T-helper 2 cell (primary cell): ENCODE measurements at places on chromosomes 2 and 18.

- no peak for DNase-seq
These were observed 28.1 kb downstream of the CCDC68 start for GRCh38 chr18:54931152-54931551.

- DNase-seq, result no peak
These were observed 62.9 kb downstream of the FHOD3 start for GRCh38 chr18:36360256-36360909.

- DNase-seq, result no peak
These were observed 254.2 kb downstream of the EN1 start for GRCh38 chr2:118593257-118593656.

DNA sequence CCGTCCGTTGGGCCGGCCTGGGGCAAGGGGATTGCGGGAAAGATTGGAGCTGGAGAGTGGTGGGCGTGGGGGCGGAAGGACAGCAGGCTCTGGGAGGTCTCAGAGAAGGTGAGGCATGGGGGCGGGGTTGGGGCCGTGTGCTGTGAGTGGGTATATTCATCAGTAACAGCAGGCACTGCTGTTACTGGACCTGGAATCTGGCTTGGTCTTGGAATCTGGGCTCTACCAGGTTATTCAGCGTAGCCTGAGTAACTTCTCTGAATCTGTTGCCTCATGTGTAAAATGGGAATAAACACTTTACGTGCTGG is 435 bp downstream of the RNF181 start:
- DNase-seq, result peak; percentile 31

DNA sequence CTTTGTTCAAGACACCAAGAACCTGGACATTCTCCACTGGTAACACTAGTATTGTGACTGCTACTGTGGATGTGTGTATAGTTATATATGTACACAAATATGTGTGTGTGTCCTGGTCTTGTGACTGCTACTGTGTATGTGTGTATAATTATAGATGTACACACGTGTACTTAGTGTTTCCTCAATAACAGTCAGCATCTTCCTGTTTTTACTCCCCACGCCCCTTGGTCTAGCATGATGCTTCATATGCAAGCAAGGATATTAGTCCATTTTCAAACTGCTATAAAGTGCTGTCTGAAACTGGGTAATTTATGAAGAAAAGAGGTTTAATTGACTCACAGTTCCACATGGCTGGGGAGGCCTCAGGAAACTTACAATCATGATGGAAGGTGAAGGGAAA is 802.7 kb downstream of the RNF144A start:
- no peak for DNase-seq

DNA sequence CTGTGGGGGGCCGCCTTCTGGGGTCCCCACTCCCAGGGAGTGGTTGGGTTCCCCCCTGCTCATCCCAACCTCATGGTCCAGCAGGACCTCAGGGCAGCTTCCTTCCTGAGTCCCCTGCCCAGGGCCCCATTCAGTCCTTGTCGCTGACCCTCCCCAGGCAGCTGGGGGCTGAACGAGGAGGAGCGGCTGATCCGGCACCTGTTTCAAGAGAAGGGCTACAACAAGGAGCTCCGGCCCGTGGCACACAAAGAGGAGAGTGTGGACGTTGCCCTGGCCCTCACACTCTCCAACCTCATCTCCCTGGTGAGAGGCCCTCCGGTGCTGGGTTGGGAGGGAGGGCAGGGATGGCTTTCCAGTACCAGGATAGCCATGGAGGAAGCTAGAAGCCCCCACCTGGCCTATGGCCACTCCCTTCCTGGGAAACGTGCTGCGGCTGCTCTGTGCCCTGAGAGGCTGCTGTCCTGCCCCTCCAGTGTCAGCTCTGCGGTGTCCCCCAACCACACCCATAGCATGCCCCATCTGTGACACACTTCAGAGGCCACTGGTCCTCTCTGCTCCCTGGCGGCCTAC is 497 bp downstream of the CHRND start:
- DNase-seq, result no peak

DNA sequence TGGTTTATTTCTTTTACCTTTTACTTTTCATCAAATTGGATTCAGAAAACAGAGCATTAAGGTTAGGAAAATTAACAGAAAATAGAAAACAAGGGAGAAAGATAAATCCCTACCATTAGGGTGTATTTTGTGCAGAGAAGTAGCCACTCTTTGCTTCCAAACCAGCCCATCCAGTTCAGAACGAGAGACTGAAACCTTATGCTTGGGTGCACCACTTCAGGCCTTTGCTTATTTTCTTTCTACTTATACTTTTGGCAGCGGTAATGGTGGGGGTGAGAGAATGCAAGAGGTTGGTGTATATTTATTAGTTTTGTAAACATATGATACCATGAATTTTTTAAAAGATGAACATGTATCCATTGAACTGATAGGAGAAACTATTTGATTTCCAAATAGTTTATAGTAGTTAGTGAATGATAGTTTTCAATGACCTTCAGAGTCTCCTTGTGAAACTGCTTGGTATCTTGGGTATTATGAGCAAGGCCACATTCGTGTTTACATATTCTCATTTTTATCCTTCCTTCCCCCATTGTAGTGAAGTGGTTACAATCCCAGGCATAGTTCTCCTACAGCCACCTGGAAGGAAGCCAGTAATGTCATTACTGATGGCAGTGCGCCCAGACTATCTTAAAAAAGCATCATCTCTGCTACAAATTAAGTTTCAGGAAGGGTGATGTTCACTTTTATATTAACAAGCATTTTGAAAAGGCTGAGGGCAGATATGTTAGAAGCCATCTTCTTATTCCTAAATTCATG is 60.8 kb downstream of the MFSD6 start:
- DNase-seq, result no peak

- DNase-seq, result no peak
These were observed 155.4 kb upstream of the FSIP2 start for GRCh38 chr2:185583058-185583816.

DNA sequence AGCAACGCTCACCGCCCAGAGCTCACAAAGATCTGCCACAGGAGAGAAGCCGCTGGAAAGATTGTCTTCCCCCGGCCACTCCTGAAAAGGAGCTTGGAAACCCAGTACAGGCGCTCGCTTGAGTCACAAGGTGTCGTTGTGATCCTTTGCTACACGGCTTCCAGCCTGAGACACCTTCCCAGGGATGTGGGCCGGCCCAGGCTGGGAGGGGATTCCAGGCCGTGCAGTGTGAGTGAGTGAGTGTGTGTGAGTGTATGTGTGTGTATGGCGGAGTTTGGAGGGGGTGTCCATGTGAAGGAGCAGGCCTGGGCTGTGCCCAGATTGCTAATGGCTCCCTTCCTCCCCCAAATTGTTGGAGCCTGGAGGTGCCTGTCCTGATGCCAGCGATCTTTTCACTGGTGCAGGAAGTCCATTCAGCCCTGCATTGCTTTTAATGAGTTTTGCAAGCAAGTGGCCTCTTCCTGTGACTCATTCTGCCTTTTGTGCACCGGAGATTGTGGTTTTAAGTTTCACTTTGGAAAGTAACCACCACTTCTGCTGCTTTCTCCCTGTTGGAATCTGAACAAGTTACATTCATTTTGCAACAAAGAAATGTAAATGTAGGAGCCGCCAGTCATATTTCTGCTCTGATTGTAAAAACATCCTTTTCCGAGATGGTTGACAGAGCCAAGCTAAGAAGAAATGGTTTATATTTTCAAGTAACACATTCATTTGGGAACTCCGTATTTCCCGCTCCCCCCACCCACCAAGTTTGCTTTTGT is 83.7 kb downstream of the LPIN1 start:
- peak; percentile 94 for DNase-seq

- DNase-seq, result no peak
These were observed 83.8 kb downstream of the AGAP1 start for GRCh38 chr2:235577404-235578330.

DNA sequence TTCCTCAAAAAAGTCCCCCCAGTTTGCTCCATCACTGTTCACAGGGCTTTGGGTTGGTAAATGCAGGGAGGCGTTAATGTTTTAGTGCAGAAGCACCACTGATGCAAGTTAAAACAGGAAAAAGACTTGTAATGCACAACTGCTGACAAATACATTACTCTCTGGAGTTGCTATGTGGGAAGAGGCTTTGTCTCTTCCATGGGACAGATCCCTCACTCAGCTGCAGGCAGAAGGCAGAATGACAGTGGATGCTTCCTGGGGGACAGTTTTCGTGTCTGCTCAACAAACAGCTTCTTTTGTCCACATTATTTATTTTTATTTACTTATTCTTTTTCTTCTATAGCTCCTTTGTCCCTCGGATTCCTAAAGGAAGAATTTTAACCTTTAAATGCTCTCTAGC is 22.7 kb upstream of the KCNE4 start:
- no peak for DNase-seq

DNA sequence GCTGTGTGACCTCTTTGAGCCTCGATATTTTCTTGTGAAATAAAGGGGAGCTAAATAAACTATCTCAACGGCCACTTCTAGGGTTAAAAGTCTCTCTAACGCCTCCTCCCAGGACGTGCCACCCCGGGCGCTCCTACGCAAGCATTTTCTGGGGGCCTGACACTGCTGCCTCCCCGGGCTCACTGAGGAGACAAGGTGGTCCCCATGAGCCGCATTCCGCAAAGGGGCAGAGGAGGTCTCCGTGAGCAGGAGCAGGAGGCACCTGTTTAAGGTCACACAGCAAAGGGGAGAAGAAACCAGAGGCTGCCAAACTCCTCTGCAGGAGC is 913 bp upstream of the WNT10A start:
- DNase-seq, result no peak

DNA sequence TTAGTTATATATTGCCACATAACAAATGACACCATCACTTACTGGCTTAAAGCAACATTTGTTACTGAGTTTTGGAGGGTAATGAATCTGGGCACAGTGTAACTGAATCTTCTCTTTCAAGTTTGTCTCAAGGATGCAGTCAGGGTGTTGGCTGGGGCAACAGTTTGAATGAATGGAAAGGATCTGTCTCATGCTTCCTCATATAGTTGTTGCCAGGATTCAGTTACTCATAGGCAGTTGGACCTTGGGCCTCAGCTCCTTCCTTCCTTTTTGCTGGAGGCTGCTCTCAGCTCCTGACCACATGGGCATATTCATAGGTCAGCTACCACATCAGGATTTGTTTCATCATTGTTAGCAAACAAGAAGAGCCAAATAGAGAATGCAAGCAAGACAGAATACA is 466.1 kb upstream of the MC4R start:
- DNase-seq, result no peak

DNA sequence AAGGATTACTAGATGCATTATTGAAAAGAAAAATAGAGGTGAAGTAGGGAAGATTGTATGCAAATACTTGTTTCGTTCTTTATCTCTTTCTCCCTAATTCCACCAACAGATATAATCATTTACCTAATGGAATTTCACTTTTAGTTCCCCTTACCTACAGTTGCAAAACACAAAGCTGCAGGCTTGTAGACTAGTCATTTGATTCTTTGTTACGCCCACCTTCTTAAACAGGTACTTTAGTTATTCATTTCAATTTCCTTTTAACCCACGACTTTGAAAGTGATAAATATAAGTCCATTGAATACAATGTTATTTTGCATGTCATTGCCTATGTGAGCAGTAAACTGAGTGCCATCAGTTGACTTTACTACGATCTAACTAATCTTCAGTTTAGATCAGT is 3.9 kb upstream of the HRH4 start:
- DNase-seq, result no peak
